ENCODE measurements at places on chromosomes 5 and 9.

- no peak for DNase-seq
Observed at GRCh38 chr9:112094948-112095681, 80.0 kb downstream of the SUSD1 start.

DNA sequence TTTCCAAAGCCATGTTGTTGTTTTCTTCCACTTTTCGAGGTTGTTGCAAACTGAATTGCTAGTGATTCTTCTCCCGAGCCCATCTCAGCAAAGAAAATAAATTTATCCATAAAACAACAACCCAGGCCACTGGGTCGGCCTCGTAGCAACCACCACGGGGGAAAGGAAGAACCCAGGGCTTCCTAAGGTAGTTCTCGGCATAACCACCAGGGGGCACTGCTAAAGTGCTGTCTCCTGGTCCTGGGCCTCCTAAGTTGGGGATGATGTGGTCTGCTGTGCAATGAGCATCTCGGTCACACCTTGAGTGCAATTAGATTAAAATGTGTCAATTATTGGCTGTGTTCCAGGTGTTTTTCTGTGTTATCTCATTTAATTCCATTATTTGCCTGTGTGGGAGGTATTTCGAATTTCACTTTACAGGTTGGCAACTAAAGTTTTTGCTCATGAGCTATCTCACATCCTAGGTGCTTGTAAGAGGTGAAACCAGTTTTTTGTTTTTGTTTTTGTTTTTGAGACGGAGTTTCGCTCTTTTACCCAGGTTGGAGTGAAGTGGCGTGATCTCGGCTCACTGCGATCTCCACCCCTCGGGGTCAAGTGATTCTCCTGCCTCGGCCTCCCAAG lies 102.8 kb upstream of the DAP start:
- peak; percentile 11 for DNase-seq

- DNase-seq, result peak; percentile 44
Observed at GRCh38 chr5:176658007-176658599, 10.8 kb downstream of the TSPAN17 start.

DNA sequence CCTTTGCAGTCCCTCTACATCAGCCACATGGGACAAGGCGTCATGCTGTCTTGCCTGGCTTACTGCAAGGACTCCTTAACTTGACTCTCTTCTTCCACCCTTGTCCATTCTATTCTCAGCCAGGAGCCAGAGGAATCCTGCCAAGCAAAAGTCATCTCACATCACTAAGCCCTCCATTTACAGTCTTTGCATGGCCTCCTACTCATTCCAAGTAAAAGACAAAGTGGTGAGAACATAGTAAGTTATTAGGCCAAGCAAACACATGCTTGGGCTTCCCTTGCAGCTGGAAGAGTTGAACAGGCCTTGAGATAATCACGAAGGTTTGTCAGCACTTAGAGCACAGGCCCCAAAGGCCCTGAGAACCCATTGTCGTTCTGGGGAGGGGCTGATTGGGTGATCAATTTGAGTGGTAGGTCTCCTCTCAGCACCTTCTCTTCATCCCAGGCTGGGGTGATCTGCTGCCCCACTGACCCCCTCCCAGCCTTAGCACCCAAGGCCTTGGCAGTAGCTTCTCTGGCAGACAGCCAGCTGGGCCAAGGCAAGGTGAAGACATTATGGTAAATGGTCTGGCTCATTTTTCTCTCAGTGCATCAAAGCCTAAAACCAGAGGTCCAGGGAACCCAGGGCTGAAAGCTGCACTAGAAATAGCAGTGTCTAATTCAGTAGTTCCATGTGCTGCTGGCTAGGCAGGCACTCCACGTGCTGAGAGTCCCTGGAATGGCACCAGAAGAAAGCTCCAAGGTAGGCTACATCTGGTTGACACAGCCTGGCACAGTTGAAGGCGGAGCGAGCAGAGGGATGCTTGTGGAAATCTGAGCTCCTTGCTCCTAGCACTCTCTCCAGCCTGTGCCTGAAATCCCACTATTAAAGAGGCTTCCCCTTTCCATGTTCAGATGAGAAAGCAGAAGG lies 121.4 kb downstream of the ASTN2 start:
- DNase-seq, result no peak
